HS-5 (cell line): ENCODE measurements at places on chromosomes 1 and 21.

DNA sequence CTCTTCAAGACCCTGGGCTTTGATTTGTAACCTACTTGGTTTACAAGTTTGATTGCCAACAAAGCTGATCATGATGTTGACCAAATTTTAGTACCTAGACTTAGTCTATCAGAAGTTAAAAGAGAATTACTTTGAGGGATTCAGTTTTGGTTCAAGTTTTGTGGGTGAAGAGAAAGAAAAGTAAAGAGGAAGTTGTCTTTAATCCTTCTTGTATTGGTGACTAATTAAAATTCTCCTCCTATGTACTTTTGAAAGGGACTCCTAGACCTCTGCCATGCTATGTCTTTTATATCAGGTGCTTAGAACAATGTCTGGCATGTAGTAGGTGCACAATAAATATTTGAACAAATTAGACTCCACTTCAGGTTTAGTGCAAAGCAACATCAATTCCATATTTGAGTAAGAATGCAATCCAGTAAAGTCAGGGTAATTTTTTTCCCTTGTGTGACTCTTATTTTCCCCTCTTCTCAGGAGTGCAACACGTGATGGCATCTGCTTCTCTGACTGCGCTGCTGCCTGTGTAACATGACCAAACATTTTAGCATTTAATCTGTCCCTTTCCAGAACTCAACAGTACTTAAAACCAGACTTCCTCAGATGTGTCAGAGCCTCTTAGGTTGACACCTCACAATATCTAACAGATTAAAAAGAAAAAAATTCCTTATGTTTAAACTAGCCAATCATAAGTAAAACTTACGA is 41.1 kb upstream of the KCNQ4 start:
- DNase-seq = no peak

DNA sequence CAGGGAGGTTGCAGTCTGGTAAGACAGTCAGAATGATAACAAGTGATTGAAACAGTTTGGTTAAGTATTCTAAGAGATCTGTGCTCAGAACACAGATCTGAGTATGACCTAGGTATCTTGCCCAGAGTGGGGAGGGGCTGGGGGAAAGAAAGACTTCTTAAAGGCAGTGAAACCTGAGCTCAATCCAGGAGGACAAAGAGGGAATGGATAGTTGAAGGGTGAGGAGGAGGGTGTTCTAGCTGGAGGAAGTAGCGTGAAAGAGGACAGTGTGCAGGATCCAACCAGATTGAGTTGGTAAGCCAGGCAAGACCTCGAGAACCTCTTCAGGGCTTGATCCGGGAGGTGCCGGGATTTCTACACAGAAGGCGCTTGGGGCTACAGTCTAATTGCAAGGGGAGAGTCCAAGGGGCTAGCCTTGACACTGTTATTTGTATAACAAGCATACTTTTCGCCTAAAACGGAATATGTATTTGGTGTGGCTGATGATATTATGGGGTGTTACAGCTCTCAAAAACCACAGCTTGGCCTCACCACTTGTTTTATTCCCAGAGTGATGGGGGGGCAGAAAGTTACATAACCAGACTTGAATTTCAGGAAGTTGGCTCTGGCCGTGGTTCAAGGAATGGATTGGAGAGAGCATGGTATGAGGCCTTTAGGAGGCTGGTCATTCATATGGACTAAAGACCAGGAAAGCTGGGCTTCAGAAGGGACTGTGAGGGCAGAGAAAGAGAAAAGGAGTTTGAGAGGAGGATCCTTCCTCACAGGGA is 19.1 kb downstream of the RCSD1 start:
- DNase-seq = no peak

DNA sequence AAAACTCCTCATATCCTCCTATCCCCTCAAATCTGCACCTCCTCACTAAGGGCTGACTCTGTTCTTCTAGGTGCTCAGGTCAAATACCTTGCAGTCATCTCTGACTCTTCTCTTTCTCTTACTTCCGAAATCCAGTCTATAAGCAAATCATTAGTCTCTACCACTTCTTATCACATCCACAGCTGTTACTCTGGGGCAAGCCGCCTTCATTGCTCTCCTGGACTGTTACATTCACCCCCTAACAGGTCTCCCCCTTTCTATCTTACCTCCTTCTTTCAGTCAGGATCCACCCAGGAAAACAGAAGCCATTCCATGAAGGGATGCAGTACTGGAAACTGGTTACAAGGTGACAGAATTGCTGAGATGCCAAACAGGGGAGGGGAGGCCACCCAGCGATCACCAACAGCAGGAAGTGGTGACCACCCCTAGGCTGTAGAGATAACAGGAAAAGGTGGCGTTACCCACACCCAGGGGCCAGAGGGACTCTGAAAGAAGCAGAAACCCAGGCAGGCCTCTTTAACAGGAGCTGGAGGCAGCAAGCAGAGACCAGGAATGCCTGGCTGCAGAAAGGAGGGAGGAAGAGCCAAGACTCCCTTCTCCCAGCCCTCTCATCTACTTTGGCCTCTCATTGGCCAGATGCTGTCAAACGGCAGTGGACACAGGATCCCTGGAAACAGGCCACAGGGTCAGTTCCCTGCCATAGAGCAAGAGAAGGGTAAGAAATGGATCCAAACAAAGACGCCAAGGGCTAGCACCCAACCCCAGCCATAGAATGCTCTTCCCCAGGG is 55.5 kb upstream of the FOXO6 start:
- no peak for DNase-seq

GRCh38 chr1:68197461-68197860 is 34.9 kb downstream of the WLS start:
- no peak for DNase-seq

DNA sequence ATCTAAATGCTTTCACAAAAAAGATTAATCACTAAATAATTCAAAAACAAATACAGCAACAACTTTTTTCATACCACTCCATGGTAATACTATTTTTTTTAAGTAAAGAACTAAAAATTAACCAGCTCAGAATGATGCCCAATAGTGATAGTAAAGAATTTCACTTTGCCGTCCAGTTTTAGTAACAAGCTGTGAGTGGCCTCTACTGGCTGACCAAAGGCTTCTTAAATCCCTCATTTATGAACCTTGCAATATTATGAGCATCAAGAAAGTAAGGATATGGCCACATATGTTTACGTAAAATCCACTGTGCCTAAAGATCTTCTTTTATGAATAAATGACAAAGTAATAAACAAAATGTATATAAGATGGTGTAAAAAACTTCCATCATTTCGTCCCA is 108.6 kb downstream of the GPATCH2 start:
- DNase-seq = no peak
